ENCODE measurements at places on chromosomes 16 and 17.
A peak's percentile ranks its signal among the peaks of the same experiment; 100 is the strongest.

DNA sequence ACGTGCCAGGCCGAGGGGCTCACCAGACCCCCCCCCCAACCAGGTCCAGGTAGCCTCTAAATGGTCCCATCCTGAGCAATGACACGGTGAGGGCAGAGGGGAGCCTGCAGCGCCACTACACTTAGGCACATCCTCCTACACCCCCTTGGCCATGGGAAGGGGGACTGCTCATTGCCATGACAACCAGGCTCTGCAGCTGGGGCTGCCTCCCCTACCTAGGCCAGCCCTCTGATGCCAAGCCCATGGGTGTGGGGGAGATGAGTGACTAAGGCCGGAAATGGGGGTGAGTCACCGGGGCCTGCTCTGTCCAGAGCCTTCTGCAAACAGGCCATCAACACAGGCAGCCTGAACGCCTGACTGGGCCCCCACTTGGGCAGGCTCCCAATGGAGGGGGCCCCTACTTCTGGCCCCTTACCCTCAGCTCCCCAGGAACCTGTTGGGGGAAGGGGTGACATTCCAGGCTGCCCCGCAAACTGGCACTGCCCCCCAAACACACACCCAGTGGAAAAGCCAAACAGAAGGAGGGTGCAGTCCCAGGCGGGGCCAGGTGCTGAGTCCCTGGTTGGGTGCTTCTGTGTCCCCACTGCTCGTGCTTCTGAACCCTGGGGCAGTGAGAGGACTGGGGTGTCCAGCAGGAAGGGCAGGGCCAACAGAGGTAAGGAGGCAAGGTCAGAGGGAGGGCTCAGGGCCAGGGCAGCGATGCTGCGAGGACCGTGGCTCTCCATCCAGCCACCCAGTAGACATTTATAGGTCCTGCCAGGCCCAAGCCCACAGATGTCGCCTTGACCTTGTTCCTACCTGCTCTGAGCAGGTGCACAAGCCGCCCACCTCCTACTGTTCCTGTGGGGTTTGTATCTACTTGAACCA is 8.2 kb downstream of the PLCD3 start:
- peak; percentile 71 for DNase-seq

GRCh38 chr16:24875466-24875865 is 29.7 kb downstream of the SLC5A11 start:
- no peak for DNase-seq

GRCh38 chr16:52561910-52562741 is 15.2 kb upstream of the TOX3 start:
- no peak for DNase-seq

DNA sequence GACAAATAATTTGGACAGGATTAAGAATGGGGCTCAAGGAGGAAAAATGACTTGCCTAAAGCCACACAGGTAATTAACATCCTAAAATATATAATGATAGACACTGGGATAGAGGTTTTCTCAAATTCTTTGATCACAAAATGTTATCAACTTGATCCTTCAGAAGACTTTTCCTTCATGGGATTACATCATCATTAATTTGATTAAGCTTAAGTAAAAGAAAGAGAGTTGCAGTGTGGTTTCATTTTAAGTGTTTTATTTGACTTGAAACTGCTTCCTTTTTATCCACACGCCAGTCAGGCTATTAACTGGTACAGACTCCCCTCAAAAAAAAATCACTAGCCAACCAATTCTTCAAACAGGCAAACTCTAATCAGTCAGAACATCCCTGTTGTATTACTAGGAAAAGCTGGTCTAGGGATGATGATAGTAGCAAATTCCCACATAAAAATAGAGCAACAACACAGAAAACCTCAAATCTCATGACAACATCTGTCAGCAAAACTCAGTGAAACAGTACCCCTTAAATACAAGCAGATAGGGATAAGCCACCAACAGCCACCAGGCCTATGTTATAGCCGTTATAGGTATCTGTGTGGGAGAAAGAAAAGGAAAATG is 32.5 kb downstream of the AKAP10 start:
- DNase-seq: no peak

DNA sequence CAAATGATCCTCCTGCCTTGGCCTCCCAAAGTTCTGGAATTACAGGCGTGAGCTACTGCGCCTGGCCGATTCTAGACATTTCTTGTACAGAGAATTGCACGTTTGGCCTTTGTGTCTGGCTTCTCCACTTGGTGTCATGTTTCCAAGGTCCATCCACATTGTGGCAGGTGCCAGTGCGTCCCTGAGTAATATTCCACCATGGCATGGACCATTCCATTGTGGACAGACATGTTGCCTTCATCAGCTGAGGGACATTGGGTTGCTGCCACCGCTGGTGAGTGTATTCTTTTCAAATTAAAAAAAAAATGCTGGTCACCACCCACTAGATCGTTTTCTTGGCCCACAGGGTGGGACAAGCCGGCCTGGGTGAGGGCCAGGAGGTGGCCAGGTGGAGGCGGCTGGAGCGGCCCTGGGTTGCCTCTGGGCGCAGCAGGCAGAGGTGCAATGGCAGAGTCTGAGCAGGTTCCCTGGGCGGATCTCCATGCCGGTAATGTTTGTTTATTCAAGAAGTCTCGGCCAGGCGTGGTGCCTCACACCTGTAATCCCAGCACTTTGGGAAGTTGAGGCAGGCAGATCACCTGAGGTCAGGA is 274.1 kb downstream of the SEC14L1 start:
- DNase-seq: no peak

GRCh38 chr17:51046514-51047384 is 73.9 kb downstream of the SPAG9 start:
- DNase-seq: no peak

DNA sequence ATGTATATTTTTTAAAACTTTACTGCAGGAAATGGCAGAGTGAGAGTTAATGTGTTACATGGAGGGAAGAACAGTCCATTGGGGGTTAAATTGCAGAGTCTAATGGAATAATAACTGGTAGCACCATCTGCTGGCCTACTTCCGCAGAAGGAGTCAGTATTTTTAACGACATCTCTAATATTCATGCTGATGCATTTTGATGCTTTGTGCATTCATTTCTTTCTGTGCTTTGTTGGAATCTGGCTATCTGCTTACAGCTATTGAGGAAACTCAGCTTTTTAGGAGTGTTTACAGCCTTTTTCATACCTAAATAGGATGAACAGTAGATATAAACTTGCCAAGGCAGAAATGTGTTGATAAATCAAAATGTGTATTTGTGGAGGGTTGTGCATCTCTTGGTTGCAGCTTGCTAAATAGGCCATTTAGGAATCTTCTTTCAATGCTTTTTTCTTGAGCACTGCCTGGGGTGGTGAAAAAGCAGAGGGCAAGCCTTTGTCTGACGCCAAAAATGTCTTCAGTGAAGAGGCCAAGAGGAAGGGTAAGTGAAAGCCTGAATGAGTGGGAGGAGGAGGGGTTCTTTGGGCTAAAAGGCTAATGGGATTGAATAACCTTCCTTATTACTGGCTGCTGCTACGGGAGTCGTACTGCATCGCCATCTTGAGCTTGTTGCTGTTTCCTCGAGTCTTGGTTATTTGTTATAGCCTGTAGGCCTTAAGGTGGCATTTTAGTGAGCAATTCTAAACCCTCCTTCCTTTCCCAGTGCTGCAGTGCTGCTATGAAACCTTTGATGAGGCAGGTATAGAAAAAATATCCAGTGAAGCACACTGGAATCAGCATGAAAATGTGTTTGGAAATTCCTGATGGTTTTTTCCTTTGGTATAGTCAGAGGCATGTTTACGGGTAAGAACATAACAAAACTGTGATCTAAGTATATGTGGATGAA is 153.3 kb downstream of the CHD9 start:
- peak; percentile 29 for DNase-seq

Measured in CD4-positive, alpha-beta T cell treated with Interleukin-1 beta for 1 hour (primary cell).